ENCODE measurements at places on chromosomes 11 and 22.

DNA sequence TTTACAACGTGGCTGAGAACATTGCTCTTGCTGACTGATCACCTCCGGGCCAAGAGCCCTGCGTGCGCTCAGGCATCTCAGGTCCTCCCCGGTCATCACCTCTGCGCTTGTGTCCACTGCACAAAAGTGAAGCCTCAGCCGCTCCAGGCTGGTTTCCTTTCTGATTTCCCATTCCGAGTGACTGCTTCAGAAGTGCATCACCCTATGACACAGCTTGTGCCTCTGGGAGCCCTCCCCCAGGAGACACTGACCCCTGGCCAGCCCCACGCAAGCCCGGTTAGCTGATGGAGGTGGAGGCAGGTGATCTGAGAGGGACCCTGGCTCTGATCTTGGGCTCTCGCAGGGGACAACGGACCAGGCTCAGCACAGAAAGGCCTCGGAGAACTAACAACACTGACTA is 38.3 kb upstream of the GNB1L start:
- no peak for DNase-seq

GRCh38 chr22:23684561-23685031 is 6.2 kb upstream of the RGL4 start:
- no peak for DNase-seq

- no peak for DNase-seq
These were observed 39.5 kb downstream of the TOLLIP start for GRCh38 chr11:1269957-1270356.

GRCh38 chr11:117199053-117199915 is at the start of gene TAGLN:
Gene TAGLN, plus strand, starts transcription at chr11:117199370. Its CDS starts 3,644 bp downstream, at chr11:117203014.
- no peak for DNase-seq

GRCh38 chr22:23818541-23818940 is 20.3 kb downstream of the DERL3 start:
- no peak for DNase-seq

GRCh38 chr11:21630934-21631478 is 561.9 kb upstream of the ANO5 start:
- DNase-seq = no peak

GRCh38 chr11:123570939-123571580 is 83.4 kb downstream of the SCN3B start:
- no peak for DNase-seq

GRCh38 chr11:29352273-29352795 is 664.5 kb downstream of the KCNA4 start:
- no peak for DNase-seq

- DNase-seq = no peak
These were observed 563.1 kb upstream of the ISX start for GRCh38 chr22:34502821-34503220.

DNA sequence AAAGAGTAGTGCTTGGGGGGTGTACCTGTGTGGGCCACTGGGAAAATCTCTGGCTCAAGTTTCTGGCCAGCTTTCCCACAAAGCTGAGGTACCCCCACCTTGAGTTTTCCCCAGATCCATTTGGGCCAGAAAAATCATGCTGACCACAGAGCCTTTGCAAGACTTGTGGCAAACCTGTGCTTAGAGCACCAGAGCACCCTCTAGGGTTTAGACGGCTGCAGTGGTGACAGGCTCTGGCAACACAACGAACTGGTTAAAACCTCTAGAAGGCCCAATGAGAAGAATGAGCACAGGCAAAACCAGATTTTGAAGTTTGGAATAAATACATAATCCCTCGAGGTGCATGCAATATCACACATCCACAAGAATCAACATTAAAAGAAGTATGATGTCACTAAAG is 290.7 kb upstream of the FOLH1 start:
- no peak for DNase-seq

GRCh38 chr22:49515475-49515874 is 312.2 kb downstream of the BRD1 start:
- no peak for DNase-seq

- no peak for DNase-seq
These were observed 9.8 kb downstream of the TRAF6 start for GRCh38 chr11:36500315-36500721.

DNA sequence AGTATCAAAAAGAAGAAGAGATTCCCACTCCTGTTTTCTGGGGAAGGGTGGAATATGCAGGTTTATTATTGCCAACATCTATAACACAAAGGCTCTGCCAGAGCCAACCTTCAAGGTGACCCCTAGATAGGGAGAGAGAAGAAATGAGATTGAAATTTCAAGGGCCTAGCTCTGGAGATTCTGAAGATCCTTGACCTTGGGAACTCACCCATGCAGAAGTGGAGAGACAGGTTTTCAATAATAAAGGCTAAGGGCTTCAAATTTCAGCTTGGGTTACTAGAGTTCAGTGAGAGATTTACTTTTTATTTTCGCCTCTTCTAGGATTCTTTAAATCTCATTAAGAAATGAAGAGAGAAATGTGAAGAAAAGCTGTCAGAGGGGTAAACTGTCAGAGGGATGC is 98.4 kb downstream of the CD44 start:
- DNase-seq = no peak

- no peak for DNase-seq
These were observed 387.8 kb downstream of the SOX6 start for GRCh38 chr11:15968461-15969130.

DNA sequence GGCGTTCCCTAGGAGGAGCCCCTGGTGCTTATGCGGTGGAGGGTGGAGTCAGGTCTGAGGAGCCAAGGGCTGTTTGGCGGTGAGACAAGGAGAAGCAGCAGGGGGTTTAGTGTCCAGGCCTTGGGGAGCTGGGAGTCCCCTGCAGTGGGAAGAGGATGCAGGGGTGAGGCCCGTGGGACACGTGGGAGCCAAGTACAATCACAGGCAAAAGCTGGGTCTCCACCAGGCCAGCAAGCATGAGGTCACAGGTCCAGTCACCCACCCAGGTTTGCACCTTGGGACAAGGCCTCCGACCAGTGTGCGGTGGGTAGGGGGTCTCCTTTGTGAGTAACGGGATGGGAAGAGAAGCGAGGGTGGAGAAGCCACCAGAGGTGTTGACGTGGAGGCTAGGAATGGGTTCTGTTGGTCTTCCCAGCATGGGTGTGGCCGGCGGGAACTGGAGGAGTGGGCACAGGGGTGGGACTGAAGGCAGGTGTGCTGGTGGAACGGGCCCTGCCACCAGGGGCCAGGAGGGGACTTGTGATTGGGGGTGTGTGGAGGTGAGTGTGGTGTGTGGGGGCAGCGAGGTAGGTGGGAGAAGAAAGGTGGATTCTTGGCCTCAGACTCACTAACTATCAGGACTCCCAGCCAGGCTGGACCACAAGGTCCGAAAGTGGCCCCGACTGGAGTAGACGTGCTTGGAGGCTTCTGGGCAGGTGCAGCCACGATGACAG is 953.6 kb downstream of the TBC1D22A start:
- no peak for DNase-seq

- no peak for DNase-seq
These were observed 7.6 kb downstream of the BRSK2 start for GRCh38 chr11:1397146-1397861.

DNA sequence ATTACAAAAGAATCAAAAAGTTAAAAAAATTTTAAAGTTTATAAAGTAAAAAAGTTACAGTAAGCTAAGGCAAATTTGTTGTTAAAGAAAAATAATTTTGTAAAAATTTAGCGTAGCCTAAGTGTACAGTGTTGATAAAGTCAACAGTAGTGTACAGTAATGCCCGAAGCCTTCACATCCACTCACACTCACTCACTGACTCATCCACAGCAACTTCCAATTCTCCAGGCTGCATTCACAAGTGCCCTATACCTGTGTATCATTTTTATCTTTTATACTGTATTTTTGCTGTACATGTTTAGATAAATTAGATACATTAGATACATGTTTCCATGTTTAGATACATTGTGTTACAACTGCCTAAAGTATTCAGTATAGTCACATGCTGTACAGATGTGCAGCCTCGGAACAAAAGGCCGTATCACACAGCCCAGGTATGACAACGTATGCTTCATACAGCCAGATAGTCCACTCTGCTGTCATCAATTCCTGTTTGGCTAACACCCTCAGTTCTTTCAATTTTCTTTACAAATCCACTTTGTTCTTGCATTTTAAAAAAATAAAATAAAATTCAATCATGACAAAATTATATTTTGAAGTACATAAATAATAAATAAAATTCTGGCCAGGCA is 80.7 kb downstream of the RBFOX2 start:
- DNase-seq = no peak

DNA sequence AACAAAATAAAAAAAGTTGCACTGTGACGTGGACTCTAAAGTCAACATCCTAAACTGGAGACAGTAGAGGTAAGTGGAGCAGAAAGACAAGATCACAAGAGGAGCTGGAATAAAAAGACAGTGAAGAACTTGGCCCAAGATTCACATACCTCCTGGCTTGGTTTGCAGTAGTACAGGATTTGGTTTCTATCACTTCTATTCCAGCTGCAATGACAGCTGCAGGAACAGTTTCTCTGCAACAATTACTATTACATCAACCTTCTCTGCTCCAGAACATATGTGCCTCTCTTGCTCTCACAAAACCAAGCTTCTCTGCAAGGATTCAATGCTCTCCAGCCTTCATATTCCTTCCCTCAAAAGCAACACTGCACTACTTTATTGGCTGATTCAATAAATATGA is 7.8 kb upstream of the KDM2A start:
- DNase-seq = no peak

DNA sequence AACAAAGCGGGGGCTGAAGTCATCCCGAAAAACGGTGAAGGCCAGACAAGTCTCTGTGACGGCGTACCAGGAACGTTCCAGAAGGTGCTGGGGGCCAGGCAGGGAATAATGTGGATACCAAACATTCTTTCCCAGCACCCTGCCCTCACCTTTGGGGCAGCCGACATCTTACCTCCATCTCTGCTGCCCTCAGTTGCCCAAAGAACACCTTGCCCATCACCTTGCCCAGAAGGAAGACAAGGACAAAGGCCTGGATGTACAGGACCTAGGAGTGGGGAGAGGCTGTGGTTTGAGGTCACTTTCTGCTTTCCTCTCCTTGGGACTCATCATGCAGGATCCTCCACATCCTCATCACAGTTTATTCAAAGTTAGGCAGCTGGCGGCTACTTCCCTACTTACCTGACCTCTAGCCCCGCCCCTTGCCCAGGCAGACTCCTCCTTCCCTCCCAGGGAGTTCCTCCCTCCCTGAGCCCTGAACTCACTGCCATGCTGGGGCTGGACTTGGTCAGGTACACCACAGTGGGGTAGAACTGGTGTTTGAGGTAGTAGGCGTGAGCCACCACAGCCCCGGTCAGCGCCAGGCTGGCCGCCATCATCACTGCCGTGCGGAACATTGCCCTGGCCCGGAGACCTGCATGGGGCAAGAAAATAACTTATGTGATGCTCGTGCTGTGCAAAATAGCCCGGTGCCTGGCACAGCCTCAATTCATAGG is 1.2 kb downstream of the SYVN1 start:
- no peak for DNase-seq
